Stimulated activated CD8-positive, alpha-beta memory T cell treated with anti-CD3 and anti-CD28 coated beads, Interleukin-4, amount 100 ng/mL, for 4 hours (primary cell): ENCODE measurements at places on chromosomes 4 and X.

- no peak for DNase-seq
Measured at GRCh38 chr4:176906709-176907108, 114.0 kb upstream of the VEGFC start.

DNA sequence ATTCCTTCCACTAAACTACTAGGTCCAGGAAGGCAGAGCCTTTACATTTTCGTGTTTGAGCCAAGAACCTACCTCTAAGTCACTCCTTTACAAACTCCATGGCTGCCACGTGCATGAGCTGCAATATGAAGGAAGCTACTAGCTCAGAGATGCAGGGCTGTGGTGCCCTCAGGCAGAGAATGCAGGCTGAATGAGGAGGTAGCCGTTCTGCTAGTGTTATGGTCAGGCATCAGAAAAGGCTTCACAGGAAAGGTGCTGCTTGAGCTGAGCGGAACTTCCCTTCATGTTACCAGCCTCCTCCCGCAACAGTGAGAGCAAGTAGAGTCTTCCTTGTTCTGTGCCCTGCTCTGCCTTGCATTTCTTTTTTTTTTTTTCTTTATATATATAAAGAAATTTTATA is 148.3 kb upstream of the PACRGL start:
- no peak for DNase-seq

GRCh38 chr4:56698329-56698728 is 17.2 kb upstream of the HOPX start:
- DNase-seq, result no peak

GRCh38 chr4:154160519-154161301 is 330.9 kb downstream of the DCHS2 start:
- no peak for DNase-seq

- DNase-seq, result no peak
Measured at GRCh38 chrX:55007656-55008055, 7.5 kb downstream of the APEX2 start.
